ENCODE measurements at places on chromosomes 5 and 9. TPM values are rescaled to one million over a fixed set of nuclear protein-coding genes. Genes with fewer than 3 reads are reported as not detected.

GRCh38 chr5:21826884-21827283, 1026.3 kb downstream of the CDH12 start:
- no peak for DNase-seq

DNA sequence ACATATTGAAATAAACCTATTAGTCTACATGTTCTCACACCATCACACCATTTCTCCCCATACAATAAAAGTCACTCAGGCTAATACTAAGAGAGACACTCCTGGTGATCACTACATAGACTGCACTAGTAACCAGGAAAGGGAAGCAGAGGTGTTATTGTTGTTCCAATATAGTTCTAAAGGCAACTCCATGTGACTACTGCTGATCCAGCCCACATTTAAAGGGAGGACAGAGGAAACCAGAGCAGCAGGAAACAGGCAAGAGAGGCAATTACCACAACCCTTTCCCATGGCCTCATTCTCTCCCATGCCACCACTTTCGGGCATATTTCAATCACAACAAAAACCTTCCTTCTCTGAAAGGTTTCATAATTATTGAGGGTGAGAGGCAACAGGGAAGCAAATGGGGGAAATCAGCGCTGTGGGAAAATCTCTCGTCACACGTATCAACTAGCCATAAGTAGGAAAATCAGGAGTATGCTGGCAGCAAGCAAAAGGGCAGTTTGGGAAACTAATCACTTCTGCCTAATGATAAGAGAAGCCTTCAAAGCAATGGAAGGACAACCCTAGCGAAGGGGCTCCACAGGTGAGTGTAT, 1.8 kb downstream of the UBAP2 start:
- no peak for DNase-seq

DNA sequence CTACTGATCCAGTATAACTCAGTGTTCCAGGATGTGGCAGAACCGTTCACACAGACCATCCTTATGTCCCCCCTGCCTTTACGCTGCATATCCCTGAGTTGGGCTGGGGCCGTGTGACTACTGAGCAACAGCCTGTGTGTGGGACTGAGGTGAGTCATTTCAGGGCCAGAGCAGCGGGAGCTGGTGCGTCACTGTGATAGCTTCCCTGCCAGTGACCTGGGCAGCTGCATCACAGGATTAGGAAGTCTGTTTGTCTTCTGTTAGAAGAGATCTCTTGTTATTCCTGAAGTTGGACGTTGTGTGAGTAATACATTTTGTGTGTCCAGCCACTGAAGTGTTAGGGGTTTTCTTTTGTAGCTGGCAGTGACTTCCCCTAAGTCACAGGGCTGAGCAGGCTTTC, 35.6 kb downstream of the TPPP start:
- DNase-seq = no peak

Gene RANBP17
- 1.5 TPM for total RNA-seq

- DNase-seq = no peak
Observed at GRCh38 chr5:134245101-134245604, 19.3 kb upstream of the PPP2CA start.

Gene DBH
- 4.7 TPM for total RNA-seq

DNA sequence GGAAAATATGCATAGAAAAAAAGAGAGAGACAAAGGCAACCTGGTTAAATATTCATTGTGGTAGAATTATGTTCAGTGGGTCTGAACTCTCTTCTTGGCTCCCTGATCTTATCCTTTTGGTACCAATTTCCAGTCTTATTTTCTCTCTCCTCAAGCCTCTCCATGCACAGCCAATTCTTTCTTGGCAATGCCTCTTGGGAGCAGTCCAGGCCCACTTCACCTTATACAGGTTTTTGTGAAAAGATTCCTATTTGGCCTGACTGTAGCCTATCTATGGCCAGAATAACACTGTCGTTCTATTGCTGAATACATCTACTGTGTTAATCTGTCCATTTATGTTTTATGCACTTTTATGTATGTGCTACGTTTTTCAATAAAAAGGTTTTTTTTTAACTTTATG, 2.7 kb downstream of the ELOVL7 start:
- no peak for DNase-seq

DNA sequence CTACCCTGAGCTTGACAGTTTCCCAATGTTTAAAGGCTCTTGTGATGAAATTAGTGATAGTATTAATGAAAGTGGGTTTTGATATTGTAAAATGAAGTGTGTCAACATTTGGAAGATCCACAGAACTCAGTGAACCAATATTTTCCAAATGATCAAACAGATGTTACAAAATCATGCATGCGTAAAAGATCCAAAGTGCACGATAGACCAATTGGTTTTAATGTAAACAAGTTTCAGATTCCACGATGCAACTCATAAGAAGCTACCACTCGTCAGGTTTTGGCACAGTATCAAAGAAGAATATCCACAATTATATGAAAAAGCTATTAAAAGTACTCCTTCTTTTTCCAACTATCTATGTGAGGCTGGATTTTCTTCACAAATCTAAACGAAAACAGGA, 82.3 kb downstream of the SLC38A9 start:
- no peak for DNase-seq

DNA sequence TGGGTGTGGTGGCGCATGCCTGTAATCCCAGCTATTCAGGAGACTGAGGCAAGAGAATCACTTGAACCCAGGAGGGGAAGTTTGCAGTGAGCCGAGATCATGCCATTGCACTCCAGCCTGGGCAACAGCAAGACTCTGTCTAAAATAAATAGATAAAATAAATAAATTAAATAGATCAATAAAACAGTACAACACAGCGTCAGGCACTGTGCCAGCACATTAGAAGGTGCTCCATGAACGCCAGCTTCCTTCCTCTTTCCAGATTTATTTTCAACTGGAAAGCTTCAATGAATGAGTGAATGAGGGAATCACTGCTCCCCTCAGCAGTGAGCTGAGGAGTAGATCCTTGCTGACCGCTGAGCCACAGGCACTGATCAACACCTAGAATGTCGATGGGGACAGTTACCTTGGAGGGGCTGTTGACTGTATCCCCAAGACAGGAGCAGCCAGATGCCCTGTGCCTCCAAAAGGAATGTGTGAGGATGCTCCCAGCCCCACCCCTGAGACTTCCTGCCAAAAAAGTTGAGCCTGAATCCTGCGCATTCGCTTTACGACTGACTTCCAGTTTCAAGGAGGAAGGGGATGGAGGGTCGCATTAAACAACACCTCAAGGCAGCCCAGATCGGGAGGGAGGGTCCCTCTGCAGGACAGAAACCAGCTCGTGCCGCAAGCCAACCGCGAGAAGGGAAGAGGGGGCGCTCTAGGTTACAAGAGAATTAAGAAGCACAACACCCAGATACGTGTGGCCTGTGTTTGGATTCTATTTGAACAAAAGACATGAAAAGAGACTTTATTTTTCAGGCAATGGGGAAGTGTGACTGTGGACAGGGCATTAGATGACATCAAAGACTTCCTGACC, 54.0 kb upstream of the CNOT6 start:
- no peak for DNase-seq

GRCh38 chr9:89454498-89455355, 43.2 kb downstream of the SEMA4D start:
- no peak for DNase-seq

GRCh38 chr9:94976077-94976476, 249.6 kb downstream of the AOPEP start:
- DNase-seq = peak; percentile 80

- DNase-seq = no peak
Observed at GRCh38 chr5:77531297-77531696, 39.2 kb upstream of the WDR41 start.

DNA sequence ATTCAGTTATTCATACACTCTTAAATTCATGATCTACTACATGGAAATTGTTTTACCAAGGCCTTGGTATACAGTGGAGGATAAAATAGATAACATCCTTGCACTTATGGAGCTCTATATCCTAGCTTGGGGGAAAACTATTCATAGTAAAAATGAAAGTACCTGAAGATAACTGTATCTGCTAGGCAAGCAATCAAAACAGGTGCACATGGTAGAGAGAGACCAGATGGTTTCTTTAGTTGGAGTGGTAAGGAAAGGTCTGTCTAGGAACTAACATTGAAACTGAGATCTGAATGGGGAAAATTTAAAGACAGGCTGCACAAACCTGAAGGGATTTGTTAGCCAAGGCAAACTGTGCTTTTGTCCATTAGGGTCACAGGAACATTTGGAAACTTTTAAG, 11.1 kb upstream of the SLCO4C1 start:
- no peak for DNase-seq

GRCh38 chr9:38687992-38688391, 31.9 kb downstream of the FAM240B start:
- DNase-seq = no peak

All from right lobe of liver (tissue), 6 donors.